ENCODE measurements at places on chromosomes 16 and 17.

GRCh38 chr16:89695875-89696669, 5.4 kb downstream of the SPATA2L start:
- no peak for DNase-seq

GRCh38 chr16:8199390-8199789, 390.9 kb downstream of the TMEM114 start:
- DNase-seq, result no peak

DNA sequence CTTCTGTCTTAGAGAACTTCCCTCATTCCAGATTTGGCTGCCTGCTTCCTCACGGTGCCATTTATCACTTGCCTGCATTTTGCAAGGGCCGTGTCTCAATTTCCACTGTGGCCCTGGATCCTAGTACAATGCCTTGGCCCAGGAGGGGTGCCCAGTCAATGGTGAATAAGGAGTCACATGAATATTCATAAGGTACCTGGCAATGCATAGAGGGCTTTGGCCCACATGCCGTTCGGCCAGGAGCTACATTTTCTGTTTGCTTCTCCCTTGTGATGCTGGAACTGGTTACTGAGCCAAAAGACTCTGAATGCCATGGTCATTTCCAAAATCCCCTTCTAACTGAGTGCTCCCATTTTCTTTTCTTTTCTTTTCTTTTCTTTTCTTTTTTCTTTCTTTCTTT, 4.8 kb upstream of the PIRT start:
- DNase-seq, result no peak

- no peak for DNase-seq
These were observed 46.0 kb downstream of the HOXB1 start for GRCh38 chr17:48484850-48485249.

- DNase-seq, result no peak
These were observed 229.6 kb downstream of the ZFHX3 start for GRCh38 chr16:72818236-72818845.

DNA sequence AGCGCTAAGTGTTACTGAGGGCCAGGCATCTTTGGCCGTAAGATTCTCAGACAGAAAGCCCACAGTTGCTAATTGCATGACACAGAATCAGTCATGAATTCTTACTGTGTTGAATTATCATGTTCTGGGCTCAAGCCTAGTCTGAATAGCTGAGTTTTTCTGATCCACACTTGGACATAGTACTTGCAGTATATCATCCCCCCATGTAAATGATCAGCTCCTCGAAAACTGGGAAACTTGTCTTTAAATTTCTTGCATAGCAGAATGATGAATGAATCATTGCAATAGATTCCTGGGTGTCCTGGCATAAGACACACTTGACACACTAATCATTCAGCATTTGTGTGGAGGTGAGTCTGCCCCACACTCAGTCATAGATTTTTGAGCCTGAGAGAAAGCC, 2.2 kb downstream of the MLYCD start:
- DNase-seq, result no peak

DNA sequence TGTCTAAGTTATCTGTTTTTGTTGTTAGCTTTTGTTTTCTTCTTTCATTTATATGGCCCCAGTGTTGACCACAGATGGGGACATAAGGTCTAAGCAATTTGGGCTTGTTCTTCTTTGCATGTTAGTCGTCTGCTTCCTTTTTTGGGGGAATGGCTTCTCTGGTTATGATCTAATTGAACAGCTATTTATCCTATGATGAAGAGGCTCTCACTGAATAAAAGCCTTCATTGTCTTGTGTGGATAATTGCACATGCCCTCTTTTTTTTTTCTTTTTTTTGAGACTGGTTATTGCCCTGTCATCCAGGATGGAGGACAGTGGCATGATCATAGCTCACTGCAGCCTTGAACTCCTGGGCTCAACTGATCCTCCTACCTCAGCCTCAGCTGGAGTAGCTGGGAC, 13.7 kb downstream of the SMARCE1 start:
- no peak for DNase-seq

- DNase-seq, result no peak
These were observed 18.3 kb downstream of the SSH2 start for GRCh38 chr17:29911641-29912177.

DNA sequence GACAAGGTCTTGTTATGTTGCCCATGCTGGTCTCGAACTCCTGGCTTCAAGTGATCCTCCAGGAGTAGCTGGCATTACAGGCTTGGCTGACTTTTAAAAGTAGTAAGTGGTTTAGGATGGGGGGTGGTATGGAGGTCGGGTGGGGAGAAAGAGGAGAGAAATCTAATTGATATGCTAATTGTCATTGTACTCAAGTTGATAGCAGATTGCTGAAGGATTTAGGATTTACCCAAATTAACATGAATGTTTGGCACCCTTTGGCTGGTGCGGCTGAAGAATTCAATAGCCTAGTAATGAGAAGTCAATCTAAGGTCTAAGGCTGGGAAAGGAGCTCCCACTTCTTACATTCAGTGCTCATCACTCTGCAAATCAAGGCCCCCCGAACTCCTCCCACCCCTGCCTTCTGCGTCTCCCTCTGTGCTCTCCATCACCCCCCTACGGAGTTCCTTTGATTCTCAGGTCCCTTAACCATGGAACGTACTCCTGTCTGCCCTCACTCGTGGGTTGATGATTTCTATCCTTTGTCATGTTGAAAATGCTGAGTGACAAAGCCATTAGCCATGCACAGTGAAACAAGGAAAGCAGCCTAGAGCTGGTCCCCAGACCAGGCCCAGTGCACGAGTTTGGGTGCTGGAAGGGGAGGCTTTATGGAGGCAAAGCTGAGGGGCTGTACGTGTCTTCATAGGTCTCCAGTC, 17.3 kb downstream of the CDH13 start:
- DNase-seq, result no peak

DNA sequence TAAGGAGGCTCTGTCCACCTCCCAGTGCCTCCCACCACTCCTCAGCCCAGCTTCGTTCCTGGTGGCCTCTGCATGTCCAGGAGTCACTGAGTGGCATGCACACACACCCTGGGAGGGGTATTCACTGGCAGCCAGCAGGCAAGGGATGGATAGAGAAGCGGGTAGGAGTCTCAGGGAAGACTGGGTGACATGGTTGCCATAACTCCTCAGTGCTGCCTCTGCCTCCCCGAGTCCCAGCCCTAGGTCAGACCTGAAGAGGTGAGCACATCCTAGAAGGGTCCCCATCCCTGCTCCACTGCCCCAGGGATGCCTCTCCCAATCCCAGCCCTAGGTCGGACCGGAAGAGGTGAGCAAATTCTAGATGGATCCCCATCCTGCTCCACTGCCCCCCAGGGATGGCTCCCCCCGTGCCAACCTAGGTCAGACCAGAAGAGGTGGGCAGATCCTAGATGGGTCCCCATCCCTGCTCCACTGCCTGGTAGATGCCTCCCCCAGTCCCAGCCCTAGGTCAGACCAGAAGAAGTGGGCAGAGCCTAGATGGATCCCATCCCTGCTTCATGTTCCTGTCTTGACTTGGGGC, 197.0 kb downstream of the IRF8 start:
- DNase-seq, result no peak

- DNase-seq, result no peak
These were observed 8.0 kb downstream of the TRAF4 start for GRCh38 chr17:28751600-28752366.

GRCh38 chr17:77248216-77249114, 107.7 kb downstream of the SEC14L1 start:
- DNase-seq, result no peak

GRCh38 chr17:27380551-27380950, 75.7 kb upstream of the KSR1 start:
- no peak for DNase-seq

GRCh38 chr17:22518185-22518584, 825.9 kb downstream of the KCNJ18 start:
- DNase-seq, result no peak

- no peak for DNase-seq
These were observed 17.3 kb upstream of the XYLT2 start for GRCh38 chr17:50328363-50329325.

GRCh38 chr16:28607116-28607623, 2.7 kb downstream of the SULT1A1 start:
- DNase-seq, result no peak

- DNase-seq, result no peak
These were observed 126.1 kb upstream of the PLCG2 start for GRCh38 chr16:81652798-81653505.

- DNase-seq, result no peak
These were observed 700.3 kb downstream of the MAF start for GRCh38 chr16:78900044-78900811.

DNA sequence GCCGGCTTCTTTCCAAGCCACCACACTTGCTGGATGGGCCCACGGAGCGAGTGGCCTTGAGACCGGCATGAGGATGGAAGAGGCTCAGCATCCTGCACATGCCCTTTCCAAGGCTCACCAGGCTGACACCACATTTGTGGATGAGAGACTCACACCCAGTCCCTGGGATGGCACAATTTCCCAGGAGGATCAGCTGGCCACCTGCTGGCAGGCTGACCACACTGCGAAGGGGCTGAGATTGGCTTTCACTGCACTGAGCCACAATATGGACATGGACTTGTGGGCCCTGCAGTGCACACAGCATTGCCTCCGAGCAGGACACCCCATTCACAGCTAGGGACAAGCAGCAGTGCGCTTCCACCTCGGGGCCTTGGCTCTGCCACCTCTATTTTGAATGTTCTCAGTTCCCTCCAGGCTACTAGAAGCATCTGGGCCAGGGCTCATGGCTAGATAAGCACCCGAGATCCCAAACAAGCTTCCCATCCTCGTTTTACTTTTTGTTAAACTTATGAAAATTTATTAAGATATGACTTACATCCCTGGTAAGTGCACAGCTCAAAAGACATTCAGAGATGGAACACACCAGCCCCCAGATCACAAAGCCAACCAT, 25.3 kb upstream of the KSR1 start:
- DNase-seq, result no peak

GRCh38 chr17:38741921-38742410, 6.2 kb downstream of the PCGF2 start:
- DNase-seq, result no peak

DNA sequence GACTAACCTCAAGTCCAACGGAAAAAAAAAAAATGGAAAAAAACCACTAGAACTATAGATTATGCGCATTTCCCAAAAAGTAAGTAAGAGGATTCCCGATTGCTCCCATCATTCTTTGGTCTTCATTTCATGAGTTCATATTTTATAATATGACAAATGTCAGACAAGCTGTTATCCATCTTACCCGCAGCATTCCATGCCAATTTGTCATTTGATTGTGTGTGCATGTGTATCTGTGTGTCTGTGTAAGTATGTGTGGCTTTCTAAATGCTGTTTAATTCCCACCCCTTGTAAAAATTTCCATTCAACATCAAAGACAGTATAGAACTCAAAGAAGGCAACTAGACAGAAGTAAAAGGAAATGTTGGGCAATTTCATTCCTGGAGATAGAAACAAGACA, 434.1 kb downstream of the CDH11 start:
- DNase-seq, result no peak

DNA sequence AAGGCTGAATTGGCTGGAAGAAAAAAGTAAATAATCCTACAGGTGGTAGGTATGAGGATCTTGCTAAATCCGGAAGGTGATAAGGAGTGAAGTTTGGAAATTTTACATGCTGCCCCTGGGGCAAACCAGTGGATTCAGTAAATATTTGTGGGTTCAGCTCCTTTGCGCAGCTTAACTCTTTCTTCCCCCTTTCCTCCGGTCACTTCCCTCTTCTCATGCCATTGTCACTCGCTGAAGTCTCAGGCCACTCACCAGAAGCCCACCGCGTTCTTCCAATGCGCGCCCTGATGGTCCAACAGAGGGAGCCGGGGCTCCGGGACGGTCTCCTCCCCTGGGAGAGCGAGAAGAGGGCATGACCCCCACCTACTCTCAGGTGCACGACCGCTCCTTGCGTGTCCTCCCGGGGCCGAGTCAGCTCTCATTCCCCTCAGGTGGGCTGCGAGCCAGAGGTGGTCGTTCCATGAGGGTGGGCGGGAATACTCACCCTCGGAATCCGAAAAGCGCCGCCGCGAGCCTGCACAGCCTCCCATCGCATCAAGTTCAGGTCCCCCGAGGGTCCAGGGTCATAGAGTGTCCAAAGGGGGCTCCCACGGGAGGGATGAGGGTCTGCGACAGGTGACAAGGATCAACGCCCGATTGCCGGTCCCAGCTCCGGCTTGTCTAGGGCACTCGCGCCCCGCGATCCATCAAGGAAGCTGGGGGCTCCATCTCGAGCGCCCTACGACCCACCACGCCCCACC, 474 bp downstream of the CLN3 start:
- no peak for DNase-seq

GRCh38 chr16:84175350-84176081, 11.3 kb downstream of the TAF1C start:
- peak; percentile 53 for DNase-seq

GRCh38 chr17:55175788-55176427, 88.9 kb upstream of the HLF start:
- no peak for DNase-seq

GRCh38 chr16:57938936-57939871, 31.7 kb downstream of the CNGB1 start:
- no peak for DNase-seq

DNA sequence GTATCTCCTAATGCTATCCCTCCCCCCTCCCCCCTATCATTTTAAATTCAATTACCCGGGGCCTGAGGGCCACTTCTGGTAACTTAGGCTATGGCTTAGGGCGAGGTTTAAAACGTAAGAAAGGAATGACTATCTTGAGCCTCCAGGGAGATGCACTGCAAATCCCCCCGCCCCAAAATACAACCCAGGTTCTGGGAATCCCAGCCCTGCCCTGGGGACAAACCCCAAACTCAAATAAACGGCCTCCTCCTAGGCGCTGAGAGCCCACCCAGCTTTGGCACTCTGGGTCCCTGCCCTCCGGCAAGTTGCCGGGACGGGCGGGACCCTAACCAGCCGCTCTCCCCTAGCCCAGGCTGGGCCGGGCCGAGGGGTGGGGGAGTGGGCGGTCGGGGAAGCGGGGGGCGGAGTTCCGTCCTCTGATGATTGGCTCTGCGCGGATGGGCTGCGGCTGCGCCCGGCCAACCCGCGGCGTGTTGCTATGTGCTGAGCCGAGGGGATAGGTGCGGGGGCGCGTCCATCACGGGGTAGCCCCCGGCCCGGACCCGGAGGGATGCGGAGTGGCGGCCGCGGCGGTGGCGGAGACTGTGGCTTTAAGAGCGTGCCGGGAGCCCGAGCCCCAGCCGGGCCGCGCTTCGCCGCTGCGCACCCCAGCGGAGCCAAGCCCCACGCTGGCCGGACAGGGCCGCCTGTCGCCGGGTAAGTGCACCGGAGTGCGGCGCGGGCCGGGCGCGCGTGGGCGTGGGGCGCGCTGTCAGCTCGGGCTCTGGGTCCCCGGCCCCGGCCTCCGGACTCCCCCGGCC, at the start of gene YPEL2:
Gene YPEL2, plus strand, starts transcription at position 527 of the 800 bp plus-strand sequence. CDS start 21,755 bp downstream, outside the sequence.
- peak; percentile 69 for DNase-seq

DNA sequence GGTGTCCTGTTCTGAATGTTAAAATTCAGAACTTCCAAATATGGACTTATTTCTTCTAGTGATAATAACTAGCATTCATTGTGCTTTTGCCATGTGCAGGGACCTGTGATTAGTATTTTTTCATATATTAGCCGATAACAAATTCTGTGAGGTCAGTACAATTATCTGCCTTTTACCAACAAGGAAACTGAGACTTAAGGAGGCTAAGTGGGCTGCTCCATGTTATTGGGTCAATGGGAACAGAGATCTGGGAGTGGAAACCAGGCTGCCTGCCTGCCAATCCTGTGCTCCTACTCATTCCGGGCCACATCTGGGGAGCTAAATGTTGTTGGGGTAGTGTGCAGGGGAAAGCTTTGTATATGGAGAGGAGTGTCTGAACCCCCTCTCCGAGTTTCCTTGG, 3.7 kb downstream of the TMEM106A start:
- DNase-seq, result no peak

Measured in stimulated activated CD4-positive, alpha-beta T cell treated with anti-CD3 and anti-CD28 coated beads, Interleukin-1b, Interleukin-23, amount 100 ng/mL, for 4 hours (primary cell).